ENCODE measurements at places on chromosomes 3 and 15.

DNA sequence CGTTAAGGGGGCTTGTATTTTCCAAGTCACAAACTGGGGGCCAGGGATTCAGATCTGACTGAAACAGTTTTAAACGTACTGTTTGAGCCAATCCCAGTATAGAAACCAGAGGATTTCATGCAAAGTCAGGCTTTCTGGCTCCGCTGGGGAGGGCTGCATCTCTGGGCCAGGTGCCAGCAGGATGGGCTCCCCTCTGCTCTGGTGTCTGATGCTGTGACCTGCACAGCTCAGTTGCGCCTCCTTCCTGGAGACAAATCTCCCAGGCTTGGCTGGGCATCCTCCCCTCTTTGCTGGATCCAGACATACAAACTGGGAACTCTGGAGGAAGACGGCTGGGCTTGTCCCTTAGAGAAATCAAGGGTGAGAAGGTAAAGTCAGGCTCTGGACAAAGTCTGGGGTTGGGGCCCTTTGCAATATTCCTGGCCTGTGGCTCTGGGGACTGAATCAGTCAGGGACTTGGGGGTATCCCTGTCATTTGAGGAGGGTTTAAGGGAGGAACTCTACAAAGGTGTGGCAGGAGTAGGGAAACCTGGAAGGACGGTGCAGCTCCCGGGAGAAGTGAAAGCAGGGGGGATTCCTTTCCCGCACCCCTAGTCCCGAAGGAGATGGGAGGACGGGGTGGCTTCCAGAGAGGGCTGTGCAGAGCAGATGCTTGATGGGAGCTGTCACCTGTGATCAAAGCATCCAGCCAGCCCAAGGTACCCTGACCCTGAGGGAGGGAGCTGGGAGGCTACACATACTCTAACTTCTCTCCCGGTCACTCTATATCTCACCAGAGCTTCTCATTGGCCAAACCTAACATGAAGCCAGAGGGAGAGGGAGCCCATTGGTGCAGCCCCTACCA, 114.8 kb upstream of the ATP2B2 start:
- no peak for DNase-seq

GRCh38 chr3:195838714-195839113, 27.0 kb upstream of the MUC4 start:
- DNase-seq = no peak

DNA sequence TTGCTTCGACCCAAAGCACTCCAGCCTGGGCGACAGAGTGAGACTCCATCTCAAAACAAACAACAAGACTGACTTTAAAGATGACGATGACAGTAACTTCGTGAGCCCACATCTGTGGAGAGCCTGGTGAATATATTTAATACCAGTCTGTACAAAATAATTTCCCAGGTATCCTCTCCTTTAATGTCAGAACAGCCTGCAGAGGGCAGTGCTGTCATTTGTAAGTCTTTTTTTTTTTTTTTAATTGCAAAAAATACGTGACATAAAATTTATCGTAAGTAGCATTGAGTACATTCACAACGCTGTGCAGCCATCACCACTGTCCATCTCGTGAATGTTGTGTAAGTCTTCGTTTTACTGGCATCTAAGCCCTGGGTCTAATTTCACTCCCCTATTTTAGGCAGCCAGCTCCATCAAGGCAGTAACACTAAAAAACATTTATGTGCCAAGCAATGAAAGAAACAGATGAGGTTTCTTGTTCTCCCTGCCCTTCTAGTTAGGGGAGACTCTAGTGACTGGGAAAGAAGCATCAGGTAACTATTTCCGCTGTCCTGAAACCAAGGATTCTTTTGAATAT, 1.4 kb downstream of the HTD2 start:
- DNase-seq = no peak

- DNase-seq = no peak
Measured at GRCh38 chr3:64187065-64187959, 38.0 kb downstream of the PRICKLE2 start.

DNA sequence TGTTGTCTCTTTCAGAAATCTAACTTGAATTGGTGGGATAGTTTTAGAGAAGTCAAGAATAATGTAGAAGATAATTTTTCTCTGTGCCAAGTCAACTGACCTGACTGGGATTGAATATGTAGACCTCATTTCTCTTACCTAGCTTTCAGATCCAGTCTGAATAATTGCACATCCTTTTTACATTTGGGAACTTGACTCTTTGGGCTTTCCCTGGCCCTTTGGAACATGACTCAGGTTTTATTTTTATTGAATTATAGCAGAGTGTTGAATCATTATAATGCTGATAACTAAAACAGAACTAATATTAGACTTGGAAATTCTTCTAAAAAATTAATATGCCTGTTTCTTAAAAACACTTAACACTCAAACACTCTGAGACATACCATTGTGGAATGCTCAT, 76.5 kb downstream of the PFN2 start:
- no peak for DNase-seq

DNA sequence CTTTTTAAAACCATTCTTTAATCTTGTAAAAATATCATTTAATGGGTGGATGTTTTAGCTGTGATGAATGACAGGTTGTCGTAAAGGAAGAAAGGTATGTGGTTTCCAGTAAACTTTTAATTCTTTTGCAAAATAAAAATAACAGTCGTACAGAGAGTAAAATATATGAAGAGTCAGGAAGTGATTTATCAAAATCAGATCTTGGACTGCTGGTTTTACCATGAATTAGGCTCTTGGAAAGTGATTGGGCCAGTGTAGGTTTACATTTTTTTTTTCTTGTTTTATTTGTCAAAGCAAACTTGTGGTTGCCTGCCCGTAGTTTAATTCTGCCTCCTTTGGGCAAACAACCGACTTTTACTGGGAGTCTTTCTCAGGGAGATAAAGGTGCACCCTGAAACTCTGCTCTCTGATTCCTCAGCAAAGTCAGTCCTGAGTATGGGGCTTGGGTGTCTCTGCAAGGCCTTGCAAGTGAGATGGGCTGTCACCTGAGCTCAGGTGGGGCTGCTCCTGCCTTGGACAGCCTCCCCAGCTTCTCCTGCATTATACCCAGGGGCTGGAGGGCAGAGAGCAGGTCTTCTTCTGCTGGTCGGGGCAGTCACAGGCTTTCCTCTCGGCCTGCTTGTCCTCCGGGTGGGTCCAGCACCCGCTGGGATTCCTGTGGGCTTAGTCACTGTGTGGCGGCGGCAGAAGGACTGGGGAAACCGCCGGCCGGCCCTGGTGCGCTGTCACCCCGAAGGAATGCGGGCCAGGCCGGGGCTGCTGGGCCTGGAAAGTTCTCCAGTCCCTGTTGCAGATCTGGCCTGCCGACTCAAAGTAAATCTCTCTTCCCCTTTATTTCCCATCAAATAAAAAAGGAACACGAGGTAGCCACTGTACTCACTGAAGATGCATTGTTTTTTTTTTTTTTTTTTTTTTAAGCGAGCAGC, 79.0 kb downstream of the IGF1R start:
- no peak for DNase-seq

DNA sequence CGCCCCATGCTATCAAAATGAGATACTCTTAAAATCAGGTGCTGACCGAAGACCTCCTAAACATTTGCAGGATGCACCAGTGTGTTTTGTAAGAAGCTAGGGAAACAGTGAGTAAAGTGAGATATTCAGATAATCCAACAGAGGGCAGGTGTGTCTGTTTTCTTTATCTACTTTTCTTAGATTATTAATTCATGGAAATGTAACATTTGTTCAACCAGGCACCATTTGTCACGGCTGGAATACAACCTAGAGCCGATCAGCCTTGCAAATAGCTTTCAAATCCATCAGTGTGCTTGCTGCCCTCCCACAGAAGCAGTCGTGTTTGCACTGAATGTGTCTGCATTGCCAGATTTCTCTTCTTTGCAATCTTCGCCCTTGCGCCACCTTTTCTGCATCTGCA, 201.9 kb upstream of the CHRM5 start:
- no peak for DNase-seq

GRCh38 chr15:63500265-63501250, 3.8 kb upstream of the USP3 start:
- no peak for DNase-seq

DNA sequence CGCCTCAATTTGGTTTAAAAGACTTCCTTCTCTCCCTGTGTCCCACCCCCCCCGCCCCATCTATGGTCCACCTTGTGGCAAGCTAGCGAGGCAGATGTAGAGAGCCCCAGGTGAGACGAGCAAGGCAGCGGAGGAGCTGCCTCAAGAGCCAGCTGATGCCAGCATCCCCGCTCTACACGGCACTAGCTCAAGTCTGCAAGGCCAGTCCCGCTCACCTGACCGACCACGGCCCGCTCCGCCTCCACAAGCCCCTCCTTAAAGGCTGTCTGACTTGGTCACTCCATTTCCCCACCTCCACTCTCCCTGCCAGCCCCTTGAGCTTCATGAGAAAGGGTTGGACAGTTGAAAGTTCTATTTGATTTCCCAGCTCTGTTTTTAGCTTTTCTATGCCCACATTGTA, 56.2 kb upstream of the IGF1R start:
- DNase-seq = no peak

DNA sequence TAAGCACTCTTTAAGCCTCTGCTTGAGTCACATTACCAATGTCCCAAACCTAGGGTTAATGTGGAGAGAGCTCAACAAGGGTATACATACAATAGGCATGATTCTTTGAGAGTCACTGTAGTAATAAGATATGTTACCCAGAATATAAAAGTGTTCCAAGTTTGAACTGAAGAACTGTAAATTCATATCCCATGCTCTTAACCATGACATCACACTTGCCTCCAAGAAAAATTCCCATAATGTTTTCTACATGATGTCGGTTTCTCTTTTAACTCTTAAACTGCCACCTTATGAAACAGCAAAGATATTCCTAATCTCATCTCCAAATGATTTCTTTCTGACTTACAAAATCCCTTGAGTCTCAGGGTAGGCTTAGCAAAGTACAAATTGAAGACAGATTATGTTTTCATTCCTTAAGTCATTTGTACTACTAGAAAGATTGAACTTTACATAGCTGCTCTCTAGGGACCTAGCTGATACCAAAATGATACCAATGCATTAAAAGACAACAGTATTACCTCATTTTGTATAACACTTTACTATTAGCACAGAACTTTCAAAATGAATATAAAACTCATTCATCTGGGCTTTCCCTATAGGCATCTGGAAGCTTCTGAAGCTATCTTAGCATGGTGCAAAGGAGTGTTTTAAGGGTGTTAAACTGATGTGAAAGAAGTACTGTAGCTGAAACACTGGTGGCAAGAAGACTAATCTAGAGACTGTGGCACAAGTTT, 127.1 kb downstream of the KCNMB2 start:
- no peak for DNase-seq

DNA sequence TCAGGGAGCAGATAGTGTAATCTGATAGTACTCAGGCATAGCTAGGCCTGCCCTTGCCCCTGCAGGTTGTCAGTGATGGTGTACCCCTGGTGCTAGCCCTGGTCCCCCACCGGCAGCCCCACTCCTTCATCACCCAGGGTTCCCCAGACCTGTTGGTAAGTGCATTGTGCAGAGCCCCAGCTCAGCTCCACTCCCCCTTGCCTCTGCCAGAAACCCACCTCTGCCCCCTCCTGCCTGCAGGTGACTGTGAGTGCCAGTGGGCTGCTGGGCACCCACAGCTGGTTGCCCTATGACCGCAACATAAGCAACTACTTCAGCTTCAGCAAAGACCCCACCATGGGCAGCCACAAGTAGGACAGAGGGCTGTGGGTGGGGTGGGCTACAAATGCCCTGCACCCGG, 27.5 kb downstream of the NBEAL2 start:
- no peak for DNase-seq

DNA sequence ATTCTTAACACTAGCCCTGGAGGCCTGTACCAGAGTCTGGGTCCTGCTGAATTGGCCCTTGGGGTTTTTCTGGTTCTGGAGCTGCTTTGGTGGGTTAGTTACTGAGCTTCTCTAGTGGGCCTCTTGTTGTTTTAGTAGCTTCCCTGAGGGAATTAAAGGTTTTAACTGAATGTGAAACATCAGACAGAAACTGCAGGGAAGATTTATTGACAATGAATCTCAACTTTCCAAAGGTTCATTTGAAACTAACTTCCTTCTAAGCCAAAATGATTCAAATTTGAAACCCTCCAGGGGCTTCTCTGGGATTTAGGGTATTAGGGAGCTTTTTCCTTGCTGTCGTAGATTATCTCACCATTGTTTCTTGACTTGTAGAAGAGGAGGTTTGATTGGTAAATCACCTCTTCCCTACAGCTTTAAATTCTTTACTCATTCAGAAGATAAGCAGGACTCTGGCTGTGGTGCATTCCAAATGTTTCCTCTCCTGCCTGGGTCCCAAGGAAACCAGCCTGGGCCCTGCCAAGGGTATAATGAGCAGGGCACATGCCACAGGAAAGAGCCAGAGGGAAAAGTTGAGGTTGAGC, 71.0 kb downstream of the TP63 start:
- DNase-seq = no peak

DNA sequence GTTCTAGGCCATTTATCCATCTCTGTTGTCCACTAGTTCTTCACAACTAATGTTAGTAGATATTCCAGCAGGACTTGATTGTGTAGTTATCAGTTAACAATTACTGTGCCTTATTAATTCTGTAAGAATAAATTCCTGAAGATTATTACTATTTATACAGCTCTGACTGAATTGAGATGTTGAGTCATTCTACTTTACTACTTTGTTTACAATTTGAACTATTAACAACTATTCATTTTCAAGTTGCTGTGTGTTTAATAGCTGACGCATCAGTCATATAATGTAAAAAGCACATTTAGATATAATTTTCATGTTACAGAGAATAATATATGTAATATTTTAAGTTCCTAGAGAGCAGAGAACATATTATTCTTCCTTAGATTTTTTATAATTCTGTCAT, 21.1 kb downstream of the DZIP3 start:
- no peak for DNase-seq

DNA sequence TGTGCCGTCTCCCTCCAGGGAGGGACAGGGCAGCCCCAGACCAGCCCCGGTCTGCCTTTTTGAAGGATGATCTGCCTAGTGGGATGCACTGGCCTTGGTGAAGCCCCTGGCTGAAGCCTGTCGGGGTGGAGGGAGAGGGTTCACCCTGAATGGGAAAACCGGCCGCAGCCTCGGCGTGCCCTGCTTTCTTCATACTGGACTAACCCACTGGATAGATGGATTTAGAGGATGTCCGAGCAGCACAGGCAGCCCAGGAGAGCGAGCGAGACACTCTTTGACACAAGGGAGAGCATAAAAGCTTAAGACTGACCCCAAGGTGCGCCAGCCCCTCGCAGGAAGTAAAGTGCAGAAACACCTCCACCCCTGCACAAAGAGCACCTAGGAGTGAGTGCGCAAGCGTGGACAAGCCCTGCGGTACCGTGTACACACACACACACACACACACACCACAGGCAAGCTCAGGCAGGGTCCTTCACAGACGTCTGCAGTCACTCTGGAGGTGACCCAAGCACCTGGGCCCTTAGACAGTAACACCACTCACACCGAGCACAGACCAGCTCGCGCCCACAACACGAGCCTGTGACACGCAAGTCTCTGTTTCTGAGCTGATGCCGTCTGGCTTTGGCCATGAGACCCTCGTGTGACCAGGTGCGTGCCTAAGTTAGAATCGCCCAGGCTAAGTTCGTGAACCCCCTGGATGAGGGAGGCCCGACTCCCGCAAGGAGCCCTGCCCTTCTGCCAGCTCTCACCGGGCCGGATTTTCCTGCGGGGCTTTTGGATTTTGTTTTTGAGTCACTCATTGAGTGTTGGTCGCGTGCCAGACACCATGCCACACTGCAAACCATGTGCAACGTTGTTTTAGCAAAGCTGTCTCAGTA, 11.3 kb downstream of the SEMA4B start:
- DNase-seq = no peak

- DNase-seq = no peak
Measured at GRCh38 chr15:48442011-48442410, 110.8 kb downstream of the DUT start.

- DNase-seq = no peak
Measured at GRCh38 chr3:159082519-159082918, 280.7 kb downstream of the MFSD1 start.
